A549 treated with AZD2906 at 1 μM for 4 hours (cell line): ENCODE measurements at places on chromosomes 13 and 19. TPM values are rescaled to one million over a fixed set of nuclear protein-coding genes. Genes with fewer than 3 reads are reported as not detected.

The CGB2 gene
- total RNA-seq, result 0.09 to 0.21 TPM (median 0.21 TPM) in 3 of 5 replicates, not detected in the others

The PROZ gene
- total RNA-seq, result not detected in 5 replicates

The UHRF1 gene
- total RNA-seq, result 44.4 to 48.8 TPM (median 44.5 TPM) in 5 replicates

The ZNF805 gene
- total RNA-seq, result 1.4 to 2.9 TPM (median 1.9 TPM) in 5 replicates

The C19orf33 gene
- total RNA-seq, result 584 to 802 TPM (median 695 TPM) in 5 replicates

The ZNF208 gene
- total RNA-seq, result not detected in 5 replicates

The ITGBL1 gene
- total RNA-seq, result 0.97 to 2.0 TPM (median 1.8 TPM) in 5 replicates

The MAP1S gene
- 27.6 to 35.0 TPM (median 33.4 TPM) in 5 replicates for total RNA-seq

The ZNF584 gene
- total RNA-seq, result 16.7 to 18.7 TPM (median 17.2 TPM) in 5 replicates

The ZNF569 gene
- total RNA-seq, result 3.7 to 6.1 TPM (median 4.6 TPM) in 5 replicates

The HSH2D gene
- 0.06 to 0.09 TPM (median 0.08 TPM) in 4 of 5 replicates, not detected in the other for total RNA-seq

The NKPD1 gene
- total RNA-seq, result 0.51 to 1.2 TPM (median 0.93 TPM) in 5 replicates

The TUBA3C gene
- 0.07 to 0.11 TPM (median 0.11 TPM) in 3 of 5 replicates, not detected in the others for total RNA-seq

The PDCD5 gene
- total RNA-seq, result 405 to 467 TPM (median 439 TPM) in 5 replicates

The LILRA6 gene
- total RNA-seq, result 0.06 to 0.08 TPM (median 0.06 TPM) in 5 replicates

The FDX2 gene
- 17.5 to 35.4 TPM (median 33.0 TPM) in 5 replicates for total RNA-seq
